ENCODE measurements at places on chromosomes 2 and 18.

- no peak for DNase-seq
These were observed 208.7 kb downstream of the LOXHD1 start for GRCh38 chr18:46448347-46448746.

- DNase-seq, result peak; percentile 18
These were observed 30.4 kb upstream of the INHBB start for GRCh38 chr2:120315367-120316033.

GRCh38 chr2:238220892-238221521 is 17.5 kb upstream of the ILKAP start:
- DNase-seq, result no peak

DNA sequence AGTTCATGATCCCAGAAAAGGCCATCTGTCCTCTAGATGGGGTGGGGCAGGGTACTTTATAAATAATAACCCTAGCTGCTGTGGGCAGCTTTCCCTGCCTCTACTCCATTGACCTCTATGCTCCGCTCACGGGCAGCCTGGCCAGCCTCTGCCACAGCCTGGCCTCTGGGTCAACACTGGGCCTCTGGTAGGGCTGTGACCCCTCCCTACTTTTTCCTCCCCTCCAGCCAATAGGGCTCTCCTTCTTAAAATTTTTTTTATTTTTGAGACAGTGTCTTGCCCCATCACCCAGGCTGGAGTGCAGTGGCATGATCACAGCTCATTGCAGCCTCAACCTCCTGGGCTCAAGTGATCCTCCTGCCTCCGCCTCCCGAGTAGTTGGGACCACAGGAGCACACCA is 4.1 kb upstream of the GAREM2 start:
- DNase-seq, result no peak

DNA sequence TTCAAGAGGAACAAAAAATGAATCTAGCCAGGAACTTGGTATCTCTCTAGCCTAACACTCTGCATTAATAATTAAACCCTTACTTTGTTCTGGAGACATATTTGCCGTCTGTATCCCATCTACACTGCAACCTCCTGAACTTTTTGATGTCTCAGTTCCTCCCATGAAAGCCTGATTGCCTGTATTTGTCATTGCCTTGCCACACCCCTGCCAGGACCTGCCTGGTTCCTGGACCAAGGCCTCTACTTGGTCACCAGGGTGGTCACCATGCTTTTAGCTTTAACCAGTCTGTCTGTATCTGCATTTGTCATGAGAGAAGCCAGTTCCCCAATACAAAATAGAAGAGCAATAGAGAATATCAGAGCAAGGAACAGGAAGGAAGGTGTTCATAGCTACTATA is 58.8 kb upstream of the NOL4 start:
- no peak for DNase-seq

DNA sequence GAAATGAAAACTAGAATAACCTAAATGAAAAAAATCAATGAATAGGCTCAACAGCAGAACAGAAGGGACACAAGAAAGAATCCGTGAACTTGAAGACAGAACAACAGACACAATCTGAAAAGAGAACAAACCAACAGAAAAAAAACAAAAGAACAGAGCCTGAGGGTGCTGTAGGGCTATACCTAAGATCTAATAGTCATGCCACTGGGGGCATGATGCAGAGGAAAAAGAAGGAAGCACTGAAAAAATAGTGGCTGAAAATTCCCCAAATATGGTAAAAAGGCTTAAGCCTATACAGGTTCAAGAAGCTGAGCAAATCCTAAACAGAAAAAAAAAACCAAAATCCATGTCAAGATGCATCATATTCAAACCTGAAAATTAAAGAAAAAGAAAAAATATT is 50.3 kb downstream of the KANSL3 start:
- DNase-seq, result no peak

- DNase-seq, result no peak
These were observed 64.8 kb upstream of the EML6 start for GRCh38 chr2:54658564-54659071.

DNA sequence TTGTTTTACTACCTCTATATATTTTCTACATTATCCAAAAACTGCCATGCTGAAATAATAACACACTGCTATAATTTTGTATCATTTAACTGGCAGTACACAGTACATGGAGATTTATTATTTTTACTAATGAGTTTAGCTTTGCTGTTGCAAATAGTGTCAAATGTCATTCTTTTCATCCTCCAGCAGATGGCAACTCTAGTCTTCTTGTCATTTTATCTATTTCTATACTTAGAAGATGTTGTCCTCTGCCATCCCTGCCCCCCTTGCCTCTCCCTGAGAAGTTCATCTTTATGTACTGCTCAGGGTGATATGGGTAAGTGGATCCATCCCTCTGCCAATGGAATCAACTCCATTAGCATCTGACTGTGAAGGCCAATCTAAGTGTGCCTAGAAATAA is 21.7 kb upstream of the LRRTM1 start:
- no peak for DNase-seq

- no peak for DNase-seq
These were observed 95.4 kb downstream of the PRKCE start for GRCh38 chr2:45746888-45747287.

- no peak for DNase-seq
These were observed 34.4 kb downstream of the ANKRD44 start for GRCh38 chr2:197276156-197276555.

DNA sequence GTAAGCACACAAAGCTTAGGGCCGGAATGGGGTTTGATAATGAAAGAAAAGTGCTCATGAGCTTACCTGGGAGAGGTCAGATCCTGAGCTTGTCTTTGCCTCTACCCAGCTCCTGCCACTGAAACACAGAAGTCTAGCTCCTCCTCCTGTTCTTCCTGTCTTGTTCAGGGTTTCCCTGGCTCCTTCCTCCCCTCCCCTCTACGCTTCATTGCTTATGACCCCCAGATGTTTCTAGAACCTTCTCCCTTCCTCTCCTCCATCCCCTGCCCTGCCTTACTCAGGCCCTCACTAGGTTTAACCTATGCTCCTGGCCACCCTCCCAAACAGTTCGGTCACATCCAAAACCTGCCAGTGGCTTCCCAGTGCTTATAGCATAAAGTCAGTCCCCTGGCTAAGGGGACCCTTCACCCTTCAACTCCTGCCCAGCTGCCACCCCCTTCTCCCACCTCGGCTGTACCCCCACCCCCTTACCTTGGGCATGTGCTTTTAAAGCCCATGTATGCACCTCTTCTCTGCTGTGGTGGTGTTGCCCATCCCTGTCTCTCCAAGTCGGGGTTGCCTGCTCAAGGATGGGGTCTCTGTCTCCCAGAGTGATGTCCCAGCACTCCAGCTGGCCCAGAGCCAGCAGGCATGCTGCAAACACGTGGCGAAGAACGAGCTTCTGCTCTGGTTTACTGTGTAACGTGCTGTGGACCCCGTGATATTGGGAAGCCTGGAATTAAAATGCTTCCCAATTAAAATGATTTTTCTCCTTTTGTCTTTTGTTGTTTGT is 233.6 kb downstream of the TPGS2 start:
- no peak for DNase-seq

DNA sequence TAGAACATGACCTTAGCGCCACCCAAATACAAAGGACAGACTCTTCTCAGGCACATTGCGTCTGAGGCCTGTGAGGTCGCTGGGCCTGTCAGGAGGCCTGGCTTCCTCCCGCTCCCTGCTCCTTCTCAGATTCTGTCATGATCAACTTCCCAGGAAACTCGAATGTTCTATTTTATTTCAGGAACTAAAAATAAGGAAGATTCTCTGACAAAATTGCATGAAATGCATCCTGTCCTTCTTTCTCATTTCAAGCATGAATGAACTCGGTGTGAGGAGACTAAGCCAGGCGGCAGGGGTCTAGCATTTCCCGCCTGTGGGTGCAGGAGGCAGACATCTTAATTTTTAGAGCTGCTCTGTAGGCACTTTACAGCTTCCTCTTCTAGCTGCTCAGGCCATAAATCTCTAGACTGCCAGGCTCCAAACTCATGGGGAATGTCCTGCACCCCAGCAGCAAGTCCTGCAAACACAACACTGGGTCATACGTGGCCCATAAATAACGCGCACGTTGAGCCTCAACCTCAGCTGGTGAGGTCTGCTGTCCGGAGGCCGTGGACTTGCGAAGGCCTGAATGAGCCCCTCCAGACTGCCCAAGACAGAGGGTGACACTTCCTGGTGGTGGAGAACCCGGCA is 109.7 kb upstream of the ZNF236 start:
- no peak for DNase-seq

DNA sequence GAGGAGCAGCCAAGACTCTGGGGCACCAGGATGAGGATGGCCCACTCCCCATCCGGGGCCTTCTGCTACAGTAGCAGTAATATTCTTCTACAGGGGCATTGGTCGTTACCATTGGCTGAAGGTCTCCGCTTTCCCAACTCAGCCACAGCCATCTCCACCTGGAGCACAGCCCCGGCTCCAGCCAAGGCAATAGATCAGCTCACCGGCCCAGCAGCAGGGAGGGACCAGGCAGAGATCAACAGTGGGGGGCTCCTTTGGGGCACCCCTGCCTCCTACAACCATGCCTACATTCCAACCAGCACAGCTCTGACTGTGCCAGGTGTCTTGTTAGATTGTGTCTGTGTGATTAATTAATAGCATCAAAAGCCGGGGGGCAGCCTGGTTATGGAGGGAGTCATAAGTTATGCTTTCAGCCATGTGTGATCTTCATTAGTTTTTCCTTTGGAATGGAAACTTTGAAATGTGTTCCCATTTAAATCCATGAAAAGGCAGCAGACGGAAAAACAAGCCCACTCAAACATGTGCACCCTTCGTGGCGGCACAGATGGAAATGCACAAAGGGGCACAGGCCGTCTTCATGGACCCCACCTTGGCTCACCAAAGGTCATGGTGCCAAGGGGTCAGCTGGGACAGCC is 68.6 kb upstream of the BZW1 start:
- no peak for DNase-seq

DNA sequence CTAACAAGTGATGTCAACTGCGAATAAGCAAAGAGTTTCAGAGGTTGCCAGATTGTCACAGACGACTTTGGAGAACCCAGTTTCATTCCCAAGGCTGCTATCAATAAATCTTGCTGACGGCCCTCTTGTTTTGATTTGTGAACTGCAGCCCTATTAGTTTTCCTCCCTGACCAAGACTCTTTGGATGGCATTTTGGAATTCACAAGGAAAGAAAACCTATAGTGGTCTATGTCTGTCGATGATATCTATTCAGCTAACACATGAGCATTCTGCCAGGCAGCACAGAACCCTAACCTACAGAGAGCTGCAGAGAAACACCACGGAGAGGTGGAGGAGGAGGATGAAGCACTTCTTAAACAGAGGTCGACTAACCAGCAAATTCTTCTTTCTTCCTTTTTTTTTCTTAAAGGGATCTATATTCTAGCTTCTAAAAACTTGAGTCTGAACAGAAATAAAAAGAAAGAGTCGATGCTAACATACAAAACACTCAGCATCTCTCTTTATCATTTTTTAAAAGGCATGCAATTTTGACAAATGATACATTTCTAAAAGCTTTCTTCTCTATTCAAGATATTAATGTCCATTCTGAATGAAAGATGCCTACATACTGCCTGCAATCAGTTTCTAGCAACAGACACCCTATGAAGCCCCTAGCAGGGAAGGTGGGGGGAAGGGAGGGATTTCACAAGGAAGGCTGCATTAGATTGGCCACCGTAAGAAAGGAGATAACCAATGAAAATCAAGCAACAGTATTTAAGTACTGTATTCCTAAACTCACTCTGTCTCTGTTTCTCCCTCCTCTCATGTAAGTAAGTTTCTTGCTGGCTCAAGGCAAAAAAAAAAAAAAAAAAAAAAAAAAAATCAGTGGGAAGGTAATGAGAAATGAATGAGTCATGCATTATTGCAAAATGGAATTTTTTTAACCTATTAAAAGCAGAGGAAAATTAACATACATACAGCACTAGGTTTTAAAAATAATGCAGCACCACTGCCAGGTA is 83.0 kb upstream of the CHRNA1 start:
- no peak for DNase-seq
